ENCODE measurements at places on chromosomes 6 and 20.

- DNase-seq, result no peak
These were observed 22.8 kb downstream of the PCMTD2 start for GRCh38 chr20:64278317-64278681.

GRCh38 chr6:47256361-47256760 lies 53.3 kb downstream of the TNFRSF21 start:
- no peak for DNase-seq

DNA sequence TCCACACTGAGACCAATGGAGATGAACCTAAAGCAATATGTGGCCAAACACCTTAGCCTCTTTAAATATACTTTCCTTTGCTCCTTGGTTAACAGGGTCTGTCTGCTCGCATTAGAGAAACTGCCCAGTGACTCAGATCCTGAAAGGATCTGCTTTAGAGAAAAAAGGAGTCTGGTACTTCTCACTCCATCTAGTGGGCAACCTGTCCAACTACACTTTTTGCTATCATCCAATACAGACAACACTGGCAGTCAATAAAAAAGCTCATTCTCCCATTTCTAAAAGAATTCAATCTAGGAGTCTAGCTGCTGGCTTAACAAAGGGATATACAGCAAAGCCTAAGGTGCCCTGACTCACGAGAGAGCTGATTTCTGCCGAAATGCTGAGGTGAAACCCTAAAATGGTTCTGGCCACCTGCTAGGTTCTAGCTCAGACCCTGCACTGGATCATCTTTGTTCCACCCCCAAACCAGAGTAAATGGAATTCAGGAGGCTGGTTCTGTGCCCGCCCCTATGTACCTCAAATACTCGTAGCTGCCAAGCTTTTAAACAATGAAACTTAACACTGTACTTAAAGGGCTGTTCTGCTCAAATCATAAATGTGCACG lies 11.5 kb downstream of the GNL1 start:
- DNase-seq, result peak; percentile 77

DNA sequence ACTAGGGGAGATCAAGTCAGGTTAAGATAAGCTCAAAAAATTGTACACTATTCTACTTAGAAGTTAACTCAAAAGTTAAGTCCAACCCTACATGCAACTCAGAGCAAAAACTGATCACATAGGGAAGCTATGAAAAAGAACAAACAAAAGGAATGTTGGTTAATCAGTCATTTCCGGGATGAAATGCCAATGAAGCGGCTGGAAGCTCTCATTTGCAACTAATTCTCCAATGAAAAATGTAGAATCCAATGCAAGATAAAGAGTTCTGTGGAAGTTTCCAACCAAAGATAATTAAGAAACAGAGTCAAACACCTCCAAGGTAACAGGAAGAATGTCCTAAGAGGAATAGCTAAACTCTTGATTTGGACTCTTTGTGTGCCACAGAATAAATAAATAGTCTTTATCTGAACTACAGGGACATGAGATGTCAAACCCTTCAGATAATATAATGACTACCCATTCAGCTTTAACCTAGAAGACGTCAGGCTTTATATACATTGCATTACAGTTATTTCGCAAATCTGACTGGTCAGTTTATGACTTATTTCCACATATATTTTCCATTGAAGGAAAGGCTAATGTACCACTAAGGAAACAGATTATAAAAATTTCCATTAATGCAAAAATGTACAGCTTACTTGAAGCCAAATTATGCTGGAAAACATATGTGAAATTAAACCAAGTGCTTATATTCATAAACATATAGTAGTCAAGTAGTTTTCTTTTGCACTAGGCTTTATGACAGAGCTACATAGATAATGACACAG lies 48.0 kb upstream of the DST start:
- peak; percentile 69 for DNase-seq

- DNase-seq, result no peak
These were observed 218.5 kb downstream of the UST start for GRCh38 chr6:148965287-148965686.

GRCh38 chr6:89727501-89727900 lies 89.0 kb upstream of the LYRM2 start:
- DNase-seq, result no peak

- DNase-seq, result peak; percentile 82
These were observed 319.7 kb upstream of the TCF21 start for GRCh38 chr6:133568970-133569889.

DNA sequence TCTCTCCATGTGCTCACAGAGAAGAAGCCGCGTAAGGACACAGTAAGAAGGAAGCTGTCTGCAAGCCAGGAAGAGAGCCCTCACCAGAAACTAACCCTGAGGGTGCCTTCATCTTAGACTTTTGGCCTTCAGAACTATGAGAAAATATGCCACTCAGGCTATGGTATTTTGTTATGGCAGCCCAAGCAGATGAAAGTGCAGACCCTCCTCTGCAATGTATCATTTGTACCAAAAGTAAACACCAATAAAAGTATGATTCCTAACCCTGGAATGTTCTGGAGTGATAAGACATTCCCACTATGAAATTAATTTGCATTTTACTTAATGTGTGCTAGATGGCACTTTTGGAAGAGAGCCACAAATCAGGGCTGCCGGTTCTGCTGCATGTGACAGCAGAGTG lies 594.3 kb downstream of the UTRN start:
- DNase-seq, result no peak

DNA sequence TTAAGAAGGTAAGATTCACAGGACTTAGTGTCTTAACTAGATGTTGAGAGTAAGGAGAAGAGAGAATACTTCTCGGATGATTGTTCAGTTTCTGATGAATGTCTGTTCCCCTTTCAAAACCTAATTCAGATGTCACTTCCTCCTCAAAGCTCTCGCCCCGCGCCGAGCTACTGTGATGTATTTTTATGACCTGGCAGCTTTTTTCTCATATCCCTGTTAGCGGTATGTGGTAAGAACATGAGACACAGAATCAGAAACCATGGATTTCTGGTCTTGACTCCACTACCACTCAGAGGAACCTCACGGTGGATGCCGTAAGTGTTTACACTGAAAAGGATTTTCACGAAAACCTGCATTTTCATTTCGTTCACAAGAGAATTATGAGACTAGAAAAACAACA lies 48.4 kb downstream of the CEP43 start:
- no peak for DNase-seq

GRCh38 chr6:108874470-108875160 lies 26.4 kb downstream of the ARMC2 start:
- DNase-seq, result peak; percentile 31

DNA sequence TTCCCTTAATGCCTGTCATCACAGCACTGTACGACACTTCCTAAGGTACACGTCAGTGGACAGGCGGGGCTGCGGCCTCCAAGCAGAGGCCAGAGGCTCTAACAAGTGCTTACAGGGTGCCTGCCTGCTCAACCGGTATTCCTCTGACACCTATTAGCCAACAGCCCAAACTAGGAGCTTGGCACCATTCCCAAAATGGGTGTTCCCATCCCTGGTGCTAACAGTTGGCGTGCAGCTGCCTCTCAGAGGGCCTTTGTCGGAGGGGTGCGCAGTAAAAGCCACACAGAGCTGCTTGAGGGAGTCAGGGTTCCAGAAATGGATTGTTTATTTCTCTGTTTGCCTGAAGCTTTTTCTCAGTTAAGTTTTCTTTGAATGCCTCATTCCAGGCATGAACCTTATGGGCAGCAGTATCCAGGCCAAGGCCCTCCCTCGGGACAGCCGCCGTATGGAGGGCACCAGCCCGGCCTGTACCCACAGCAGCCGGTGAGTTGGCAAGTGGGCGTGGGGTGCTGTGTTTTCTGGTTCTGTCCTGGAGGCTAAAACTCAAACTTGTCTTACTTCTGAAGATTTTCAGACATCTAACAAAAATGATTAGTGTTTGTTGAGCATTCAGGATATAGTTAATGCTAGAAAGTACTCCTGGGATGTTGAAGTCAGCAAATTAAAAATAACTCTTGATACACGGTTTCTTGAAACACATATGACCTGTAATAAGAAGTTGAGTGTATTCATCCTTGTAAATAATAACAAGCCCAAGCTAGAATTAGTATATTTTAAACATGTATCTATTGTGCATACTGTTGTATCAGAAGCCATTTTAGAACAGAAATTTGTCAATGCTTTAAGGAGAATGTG lies 124.7 kb downstream of the TMEM242 start:
- no peak for DNase-seq

- no peak for DNase-seq
These were observed 763 bp downstream of the C6orf47 start for GRCh38 chr6:31659649-31660380.

DNA sequence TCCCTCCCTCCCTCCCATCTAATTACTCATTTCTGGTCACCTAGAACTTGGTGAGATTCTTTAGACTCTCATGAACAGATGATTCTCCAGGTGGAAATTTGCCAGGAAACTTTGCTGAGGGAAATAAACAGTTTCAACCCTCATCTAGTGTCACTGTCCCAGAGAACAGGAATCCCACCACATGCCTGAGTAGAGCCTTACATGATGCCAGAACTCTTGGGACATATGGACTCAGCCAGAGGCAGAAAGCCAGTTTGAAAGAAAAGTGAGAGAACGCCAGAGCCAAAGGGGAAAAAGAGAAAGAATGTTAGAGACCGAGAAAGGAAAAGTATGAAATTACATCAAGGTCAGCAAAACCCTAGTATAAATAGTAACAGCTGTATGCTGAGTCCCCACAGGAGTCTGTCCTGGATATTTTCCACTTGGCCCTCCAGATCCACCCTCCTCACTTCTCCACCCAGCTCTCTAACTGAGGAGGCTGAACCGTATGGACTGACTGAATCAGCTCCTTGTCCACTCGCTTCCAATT lies 127.5 kb upstream of the COL21A1 start:
- peak; percentile 59 for DNase-seq

DNA sequence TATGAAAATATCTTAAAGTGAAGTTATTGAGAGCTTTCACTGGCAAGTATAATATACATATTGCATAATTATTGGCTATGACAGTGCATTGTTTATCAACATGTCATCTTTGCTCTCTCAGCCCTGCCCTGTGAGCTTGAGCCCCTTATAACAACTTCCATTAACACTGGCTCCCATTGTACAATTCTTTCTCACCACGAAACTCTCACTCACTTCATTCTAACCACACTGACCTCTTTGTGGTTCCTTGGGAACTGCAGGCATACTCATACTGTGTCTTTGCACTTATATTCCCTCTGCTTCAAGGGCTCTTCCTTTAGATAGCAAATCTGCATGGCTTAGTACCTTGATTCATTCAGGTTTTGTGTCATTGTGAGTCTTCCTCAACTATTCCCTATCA lies 411.8 kb downstream of the CDKAL1 start:
- DNase-seq, result peak; percentile 72

DNA sequence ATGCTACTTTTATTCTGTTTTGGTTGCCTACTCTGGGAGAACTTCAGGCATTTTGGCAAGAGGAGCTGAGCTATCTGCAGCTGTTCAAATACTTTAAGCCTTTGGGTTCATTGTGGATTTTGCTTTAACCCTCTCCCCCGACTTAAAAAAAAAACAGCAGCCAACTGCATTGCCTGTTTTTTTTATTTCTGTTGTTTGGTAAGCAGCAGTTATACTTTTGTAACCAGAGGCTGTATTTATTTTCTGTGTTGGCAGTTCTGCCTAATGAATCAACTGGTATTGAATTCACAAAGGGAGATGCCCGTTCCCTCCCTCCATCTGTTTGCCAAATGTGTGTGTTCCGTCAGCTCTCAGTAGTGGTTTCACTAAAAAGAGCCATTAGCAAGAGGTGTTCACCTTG lies 484.0 kb downstream of the UTRN start:
- peak; percentile 1 for DNase-seq

DNA sequence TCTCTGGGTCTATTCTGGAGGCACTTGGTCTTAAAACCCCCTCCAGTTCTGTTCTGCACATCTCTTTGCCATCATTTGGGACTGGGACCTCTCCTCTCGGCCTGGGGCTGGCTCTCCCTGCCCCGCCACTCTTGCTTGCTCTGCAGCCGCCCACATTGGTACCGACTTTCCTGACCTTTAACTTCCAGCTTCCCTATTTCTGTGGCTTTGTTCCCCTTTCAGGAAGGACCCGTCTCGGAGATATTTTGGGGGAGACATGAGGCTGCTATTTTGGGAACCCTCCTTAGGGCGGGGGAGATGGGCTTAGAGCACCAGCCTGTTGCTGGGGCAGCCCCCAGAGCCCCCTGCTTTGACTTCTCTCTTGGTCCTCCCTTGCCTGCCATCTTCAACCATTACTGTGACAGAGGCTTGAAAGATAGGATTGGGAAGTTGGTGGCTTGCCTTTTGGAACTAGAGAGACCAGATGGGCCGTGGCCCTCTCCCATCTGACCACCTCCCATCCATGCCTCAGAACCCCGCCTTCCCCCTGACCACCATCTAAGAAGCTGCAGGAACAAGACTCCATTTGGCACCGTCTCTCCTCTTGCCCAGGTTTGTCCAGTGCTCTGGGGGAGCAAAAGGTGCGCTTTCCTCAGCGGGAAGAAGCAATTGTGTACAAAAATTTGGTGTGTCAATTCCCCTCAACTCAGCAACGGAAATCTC lies 914 bp downstream of the TREM2 start:
- no peak for DNase-seq

DNA sequence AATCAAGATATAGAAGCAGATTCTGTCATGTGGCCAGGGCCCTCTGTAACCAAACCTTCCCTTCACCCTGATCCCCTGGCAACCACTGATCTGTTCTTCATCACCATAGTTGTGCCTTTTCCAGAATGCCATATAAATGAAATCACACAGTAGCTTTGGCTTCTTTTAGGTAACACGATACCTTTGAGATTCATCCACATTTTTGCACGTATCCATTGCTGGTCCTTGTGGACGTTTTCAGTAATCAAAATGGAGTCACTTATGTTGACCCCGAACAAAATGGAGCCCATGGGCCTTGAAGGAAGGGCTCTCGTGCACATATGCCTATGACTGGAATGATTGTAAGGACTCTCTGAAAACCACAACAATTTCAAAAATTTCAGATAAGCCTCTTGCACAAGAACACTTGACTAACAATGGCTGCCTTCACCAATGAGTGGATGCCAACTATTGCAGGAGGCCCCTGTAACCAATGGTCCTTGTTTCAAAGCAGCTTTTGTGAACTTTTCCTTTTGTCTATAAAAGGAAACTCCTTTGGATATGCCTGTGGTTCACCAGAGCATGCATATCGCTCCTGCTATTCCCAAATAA lies 84.3 kb upstream of the RALY start:
- peak; percentile 85 for DNase-seq

DNA sequence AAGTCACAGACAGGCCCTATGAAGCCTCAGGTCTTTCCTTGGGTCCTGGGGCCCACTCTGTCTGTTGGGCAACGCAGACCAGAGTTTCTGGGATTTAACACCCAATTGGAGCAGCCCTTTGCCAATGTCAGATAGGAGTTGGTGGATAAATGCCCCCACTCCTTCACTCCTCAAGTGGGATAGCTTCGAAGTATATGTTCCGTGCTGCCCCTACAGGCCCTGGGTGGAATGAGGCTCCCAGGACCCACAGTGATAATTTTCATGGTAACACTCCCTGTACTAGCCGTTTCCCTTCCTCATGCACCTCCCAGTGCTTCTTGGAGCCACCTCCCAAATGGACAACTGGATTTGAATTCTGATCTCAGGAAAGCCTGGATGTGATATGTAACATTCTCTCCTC lies 145.4 kb downstream of the FOXA2 start:
- DNase-seq, result no peak

DNA sequence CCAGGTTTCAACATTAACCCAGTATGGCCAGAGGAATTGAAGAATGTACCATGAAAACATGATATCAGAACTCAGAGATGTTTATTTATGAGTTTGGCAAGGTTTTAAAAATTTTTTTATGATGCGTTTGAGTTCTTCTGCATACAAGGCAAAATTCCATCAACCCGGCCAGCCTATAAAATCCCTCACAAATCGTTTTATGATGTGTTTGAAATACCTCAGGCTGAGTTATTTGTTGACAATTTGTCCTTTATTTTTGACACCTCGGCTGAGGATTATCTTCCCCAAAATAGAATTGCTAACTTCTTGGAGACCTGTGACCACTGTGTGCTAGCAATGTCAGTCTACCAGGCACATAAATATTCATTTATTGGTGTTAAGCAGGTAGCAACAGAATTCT lies 91.9 kb upstream of the SLC24A3 start:
- DNase-seq, result no peak
